ENCODE measurements at places on chromosomes 1 and 21.

- DNase-seq: no peak
These were observed 121.7 kb downstream of the TNFSF18 start for GRCh38 chr1:172929006-172929405.

GRCh38 chr1:201552941-201553351, 14.0 kb downstream of the NAV1 start:
- no peak for DNase-seq

- no peak for DNase-seq
These were observed 113.6 kb downstream of the UCHL5 start for GRCh38 chr1:192945390-192946130.

DNA sequence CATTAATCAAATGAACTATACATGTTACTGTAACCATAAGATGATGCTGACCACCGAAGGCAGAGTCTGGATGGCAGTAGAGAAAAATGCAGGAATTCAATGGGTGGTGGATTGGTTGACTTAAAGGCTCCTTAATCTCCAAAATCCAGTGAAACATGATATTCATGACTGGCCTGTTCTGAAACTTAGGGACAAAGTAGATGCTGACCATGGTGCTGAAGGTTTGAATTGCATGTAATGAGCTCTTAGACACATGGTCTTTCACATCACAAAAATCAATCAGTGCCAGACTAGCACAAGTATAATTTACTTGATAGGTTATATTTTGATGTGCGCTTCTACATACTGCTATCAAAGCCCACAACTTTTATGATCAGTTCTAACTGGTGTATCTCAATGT, 30.9 kb upstream of the NTMT2 start:
- DNase-seq: no peak

GRCh38 chr1:154802982-154803920, 66.8 kb downstream of the KCNN3 start:
- DNase-seq: no peak

DNA sequence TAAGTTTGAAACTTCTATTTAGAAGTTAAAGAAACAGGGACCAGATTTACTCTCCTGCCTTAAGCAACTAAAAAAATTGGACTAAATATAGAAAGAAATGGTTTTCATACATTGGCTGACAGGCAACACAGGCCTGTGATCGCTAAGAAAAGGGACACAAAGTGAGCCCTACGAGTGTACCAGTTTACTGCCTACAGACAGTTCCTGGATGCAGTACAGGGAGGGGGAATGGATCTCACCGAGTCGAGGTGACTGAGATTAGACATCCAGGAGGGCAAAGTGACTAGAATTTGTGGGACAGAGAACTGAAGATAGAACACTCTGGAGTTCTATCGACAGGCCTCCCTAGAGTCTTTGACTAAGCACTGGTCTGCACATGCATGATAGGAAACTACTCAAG, 16.0 kb downstream of the PHC2 start:
- no peak for DNase-seq

- DNase-seq: no peak
These were observed 3.5 kb downstream of the ARPC5 start for GRCh38 chr1:183632114-183632513.

DNA sequence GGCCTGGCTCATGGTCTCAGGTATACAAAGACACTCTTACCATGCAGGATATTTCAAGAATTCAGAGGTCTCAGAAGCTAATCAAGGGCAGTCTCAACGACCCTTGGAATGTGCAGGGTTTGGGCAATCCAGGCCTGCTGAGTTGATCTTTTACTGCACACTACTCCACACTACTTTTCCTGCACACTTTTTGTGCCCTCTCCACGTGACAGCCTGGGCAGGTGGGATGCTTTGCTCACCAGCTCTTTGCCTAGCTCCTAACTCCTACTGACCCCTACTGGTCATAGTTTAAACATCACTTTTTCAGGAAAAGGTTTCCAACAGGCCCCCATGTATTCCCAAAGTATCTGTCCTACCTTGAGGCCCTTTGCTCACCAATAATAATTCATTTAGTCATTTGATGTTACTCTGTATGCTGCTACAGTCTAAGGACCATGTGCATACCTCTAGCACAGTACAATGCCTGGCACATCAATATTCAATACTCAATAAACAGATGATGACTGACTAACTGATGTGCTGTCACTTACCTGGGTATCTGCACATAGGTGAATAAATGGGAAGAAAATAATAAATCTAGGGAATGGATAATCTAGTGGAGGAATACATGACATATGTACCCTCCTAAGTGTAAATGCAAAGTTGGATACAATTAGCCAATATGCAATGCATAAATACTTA, 9.6 kb downstream of the DUSP23 start:
- peak; percentile 21 for DNase-seq

GRCh38 chr1:145720556-145720877, 1.2 kb downstream of the CD160 start:
- DNase-seq: no peak

- DNase-seq: no peak
These were observed 260.3 kb downstream of the DPYD start for GRCh38 chr1:97660431-97661105.

- DNase-seq: no peak
These were observed 12.8 kb downstream of the ARHGEF19 start for GRCh38 chr1:16199700-16200099.

DNA sequence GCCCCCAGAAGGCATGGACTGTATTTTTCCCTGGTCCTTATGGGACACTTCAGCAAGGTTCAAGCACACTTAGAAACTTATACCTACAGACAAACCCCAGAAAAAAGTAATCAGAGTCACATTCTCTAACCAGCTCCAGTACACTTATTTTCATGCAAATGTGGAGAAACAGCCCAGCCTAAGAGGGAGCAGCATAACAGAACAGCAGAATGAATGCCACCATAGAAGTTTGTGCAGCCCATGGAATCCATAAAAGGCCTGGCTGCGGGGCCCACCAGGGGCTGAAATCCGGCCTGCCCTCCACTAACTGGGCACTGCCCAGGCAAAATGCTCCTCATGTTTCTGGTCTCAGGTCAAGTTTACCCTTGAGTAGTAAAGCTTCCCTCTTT, 60.4 kb upstream of the ATP1A1 start:
- no peak for DNase-seq

DNA sequence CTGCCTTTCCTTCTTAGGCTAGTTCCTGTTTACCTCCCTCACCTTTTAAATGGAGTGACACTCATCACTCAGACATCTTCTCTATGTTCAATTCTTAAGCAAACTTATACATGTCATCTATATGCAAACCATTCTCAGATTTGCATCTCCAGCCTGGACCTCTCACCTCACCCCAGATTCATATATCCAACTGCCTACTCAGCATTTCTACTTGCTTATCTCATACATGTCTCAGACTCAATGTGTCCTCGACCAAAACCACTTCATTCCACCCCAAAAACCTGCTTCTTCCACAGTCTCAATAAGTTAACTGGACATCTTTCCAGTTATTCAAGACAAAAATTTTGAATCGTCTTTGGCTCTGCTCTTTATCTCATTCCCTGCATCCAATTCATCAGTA, 62.6 kb downstream of the ERICH3 start:
- DNase-seq: no peak

DNA sequence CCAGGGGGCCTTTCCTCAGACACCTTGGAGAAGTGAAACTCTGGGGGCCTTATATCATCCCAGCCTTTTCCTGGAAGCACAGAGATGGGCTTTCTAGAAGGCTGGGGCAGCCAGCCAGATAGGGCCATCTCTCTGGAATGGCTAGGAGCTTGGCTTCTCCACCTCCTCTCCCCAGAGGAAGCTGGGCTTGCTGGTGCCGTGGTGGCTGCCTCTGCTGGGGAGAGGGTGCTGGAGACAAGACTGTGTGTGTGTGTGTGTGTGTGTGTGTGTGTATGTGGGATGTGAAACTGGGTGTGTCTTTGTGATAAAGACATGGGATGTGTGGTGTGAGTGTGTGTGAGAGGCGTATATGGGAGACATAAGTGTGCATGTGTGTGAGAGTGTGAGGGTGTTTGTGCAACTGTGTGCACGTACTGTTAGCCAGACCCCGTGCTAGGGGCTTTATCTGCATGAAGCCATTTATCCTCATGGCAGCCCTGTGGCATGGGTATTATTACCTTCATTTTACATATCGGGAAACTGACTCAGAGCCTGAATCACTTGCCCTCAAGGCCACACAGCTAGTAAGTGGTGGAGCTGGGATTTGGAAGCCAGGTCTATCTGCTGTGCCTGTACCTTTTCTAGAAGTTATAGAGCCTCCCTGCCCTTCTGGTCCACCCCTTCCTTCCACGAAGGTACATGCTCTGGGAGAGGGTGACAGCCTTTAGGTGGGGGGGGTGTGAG, 44.2 kb downstream of the PTPRU start:
- no peak for DNase-seq

GRCh38 chr1:45097944-45098343, 85.9 kb downstream of the UROD start:
- DNase-seq: no peak

DNA sequence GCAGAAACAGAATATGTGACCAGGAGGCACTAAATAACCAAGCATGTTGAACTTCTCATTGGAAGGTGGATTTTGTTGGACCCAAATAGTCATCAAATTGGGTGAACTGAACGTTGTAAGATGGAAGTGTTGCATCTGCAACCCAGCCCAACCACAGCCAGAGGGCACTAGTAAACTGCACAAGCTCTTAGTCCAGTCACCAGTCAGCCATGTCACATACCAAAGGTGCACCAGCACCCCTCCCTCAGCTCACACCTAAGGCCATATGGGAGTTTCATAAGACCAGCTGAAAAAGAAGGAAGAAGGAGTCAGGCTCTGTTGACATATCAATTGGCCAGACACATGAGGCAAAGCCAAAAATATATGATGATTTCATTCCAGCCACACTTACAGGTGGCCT, 481.7 kb upstream of the NR5A2 start:
- DNase-seq: peak; percentile 24

- DNase-seq: no peak
These were observed 198.6 kb downstream of the KIF26B start for GRCh38 chr1:245353411-245353810.

DNA sequence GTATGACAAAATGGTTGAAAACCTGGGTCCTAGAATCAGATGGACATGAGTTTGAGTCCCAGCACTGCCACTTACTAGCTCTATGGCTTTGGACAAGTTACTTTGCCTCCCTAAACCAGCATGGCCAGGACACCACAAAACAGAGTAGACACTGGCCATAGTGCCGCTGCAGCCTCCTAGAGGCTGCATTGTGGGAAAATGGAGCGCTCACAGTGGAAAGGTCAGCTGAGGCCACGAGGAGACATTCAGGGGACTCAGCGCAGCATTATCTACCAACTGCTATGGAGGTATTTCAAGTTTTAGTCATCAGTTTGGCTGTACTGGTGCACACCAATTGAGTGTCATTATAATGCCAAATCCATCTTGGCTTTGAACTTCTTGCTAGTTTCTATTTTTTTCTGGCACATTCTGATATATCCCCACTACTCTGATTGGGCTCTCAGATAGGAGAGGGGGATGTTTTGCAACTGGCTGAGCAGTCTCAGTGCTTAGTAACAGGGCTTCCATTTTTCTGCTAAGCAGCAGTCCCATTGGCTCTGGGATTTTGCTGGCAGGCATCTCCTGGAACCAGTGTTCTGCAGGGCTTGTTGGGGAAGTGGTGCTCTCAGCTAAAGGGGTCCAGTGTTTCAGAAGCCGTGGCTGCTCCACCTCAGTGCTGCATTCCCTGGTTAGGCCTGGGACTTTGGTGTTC, 16.2 kb downstream of the NT5C1A start:
- no peak for DNase-seq

DNA sequence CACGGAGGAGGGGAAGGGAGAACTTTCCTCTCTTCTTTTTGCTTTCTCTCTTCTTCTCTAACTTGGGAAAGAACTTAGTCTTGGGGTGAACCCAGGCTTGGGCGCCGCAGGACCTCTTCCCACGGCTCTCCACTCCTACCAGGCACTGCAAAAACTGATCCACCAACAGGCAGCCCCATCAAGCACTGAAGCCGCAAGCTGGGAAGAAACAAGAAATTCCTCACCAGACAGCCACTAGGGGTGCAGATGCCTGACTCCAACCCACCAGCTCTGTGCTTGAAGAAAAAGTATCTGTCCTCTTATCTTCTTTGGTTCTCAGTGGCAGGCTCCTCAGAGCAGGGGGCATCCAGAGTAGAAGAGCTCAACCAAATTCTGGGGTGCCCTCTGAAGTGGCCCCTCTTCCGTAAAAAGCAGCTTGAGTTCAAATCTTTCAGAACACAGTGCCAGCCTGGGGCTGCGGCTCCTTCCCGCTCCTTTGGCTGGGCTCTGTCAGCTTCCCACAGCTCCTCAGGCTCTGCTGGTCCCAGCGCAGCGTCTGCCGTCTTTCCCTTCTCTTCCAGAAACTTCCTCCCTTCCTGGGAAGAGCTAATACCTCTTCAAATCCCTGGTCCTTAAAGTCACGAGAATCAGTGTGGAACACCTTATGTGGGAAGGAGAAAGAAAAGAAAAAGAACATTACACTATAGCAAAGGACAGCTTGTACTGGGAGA, 2.4 kb downstream of the SLC41A1 start:
- peak; percentile 33 for DNase-seq

- no peak for DNase-seq
These were observed 180.2 kb upstream of the RUNX1 start for GRCh38 chr21:35229290-35229689.

DNA sequence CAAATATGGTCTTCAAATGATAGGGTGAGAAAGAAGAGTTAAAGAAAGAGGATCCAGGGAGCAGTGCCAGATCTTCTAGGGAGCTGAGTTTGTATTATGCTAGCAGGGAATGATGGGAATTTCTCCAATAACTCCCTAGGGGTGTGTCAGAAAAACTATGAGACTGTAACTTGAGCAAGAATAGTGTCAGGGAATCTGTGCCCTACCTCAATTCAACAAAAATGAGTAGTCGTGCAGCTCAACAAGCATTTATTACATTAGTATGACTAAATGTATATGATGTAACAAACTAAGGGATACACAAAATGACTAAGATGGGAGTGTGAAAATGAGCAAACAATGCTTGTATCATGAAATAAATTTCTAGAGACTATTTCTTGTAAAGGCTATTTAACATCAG, 24.2 kb downstream of the SPAG17 start:
- DNase-seq: no peak

DNA sequence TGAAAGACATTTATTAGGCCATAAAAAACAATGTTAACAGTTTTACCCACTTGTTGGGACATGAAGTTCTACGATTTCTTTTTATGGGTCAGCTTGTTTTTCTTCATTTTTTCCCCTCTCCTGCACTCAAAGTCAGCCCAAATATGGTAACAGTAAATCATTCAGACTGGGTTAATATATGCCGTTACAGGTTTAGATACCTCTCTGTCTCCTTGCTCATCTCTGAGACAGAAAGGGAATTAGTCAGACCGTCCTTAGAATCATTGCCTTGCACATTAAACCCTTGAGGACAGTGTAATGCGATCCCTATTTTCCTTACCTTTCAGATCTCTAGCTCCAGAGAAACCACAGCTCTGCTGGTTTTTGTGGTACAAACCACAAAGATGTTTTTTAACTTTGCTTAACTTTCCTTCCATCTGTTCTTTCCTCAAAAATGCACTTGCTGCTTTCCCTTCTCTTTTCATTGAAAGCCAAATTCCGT, 613.3 kb downstream of the PLPP3 start:
- DNase-seq: no peak

GRCh38 chr1:184672013-184672726, 82.5 kb downstream of the EDEM3 start:
- DNase-seq: no peak

- DNase-seq: peak; percentile 43
These were observed 37.1 kb upstream of the CTTNBP2NL start for GRCh38 chr1:112358798-112359408.
